ENCODE measurements at places on chromosomes 3 and 15.

DNA sequence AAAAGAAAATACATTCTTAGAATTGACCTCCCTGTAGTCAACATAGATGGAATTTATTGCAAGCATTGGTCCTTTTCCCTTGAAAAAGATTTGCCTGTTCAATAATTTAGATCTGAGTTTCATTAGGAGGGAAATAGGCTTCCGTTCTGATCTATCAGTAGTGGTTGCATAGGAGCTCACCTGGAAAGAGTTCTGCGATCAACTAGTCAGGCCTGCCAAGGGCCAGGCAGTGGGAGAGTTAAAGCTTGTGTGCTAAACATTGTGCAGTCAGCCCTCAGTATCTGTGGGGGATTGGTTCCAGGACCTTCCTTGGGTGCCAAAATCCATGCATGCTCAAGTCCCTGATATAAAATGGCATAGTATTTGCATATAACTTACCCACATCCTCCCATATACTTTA is 29.6 kb upstream of the IDH2 start:
- no peak for DNase-seq

DNA sequence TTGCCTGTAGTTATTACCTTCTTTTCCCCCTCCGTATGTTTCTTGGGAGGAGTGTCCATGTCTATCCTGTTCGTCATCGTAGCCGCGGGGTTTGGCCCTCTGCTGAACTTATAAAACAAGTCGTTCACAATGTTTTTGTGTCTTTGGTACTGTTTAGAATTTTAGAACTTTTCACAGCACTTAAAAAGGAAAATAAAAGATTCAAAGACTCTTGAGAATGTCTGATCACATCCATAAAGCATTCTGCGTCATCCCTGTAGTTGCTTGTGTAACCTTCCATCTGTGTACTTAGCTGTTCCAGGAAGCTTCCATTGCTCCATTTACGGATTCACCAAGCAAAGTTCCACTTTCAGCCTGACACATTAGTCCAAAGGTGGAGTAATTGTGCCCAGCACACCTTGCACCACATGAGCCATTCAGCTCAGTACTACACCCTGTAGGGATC is 677.1 kb upstream of the NR2F2 start:
- no peak for DNase-seq

DNA sequence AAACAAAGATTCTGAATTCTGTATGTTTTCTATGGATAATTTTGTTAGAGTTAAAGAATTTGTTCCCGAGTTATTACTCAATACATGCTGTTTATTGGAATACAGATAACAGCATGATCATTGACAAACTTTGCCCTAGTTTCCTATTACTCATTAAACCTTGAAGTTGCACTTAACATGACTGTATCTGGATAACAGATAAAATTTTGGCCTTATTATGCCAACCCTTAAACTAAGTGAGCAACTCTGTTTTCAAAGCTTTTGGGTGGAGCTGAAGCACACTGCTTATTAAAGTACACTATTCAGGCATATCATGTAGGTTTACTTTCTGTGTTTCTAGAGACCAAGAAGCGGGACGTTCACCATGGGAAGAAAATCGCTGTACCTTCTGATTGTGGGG is at the start of gene AADAC:
Gene AADAC (plus strand): TSS at position 318 of the 400 bp plus-strand sequence. CDS start 47 bp downstream, at position 365.
- no peak for DNase-seq

DNA sequence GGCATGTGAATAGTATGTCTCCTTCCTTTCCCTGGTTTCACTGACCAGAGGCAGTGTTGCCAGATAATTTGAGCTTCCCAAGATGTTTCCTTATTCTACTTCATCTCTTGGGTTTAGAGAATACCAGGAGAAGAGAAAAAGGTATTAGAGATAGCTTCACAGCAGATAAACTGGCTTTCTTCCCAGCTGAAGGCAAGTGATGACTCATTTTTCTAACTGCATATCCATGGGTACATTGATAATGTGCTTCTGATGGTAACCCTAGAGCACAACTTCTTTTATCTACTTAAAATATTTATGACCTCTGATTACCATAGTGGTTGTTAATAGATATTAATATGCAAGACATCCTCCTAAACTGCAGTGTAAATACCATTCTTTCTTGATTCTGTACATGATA is 34.6 kb upstream of the CMTM8 start:
- no peak for DNase-seq

DNA sequence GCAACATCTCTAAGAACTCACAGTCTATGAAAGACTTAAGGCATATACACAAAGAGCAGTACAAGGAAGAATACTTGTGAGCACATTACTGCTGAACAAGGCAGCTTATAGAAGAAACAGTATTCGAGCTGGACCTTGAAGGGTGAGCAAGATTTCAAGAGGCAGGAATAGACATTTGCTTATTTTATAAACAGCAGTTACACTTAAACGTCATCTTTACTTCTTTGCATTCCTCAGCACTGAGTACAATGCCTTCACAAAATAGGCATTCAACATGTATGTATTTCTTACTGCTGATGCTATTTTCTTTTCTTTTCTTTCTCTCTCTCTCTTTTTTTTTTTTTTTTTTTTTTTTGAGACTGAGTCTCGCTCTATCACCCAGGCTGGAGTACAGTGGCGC is 205.8 kb downstream of the ZIC4 start:
- DNase-seq = no peak

GRCh38 chr3:120147072-120147871 is 53.0 kb upstream of the GSK3B start:
- peak; percentile 38 for DNase-seq

- DNase-seq = no peak
These were observed 145.7 kb downstream of the TLE3 start for GRCh38 chr15:69951898-69952555.
